GM12878 (cell line): ENCODE measurements at places on chromosomes 16 and 17. TPM values are rescaled to one million over a fixed set of nuclear protein-coding genes. Genes with fewer than 3 reads are reported as not detected.

SBK1 gene
- 0.26 and 0.29 TPM in 2 replicates for total RNA-seq

- H3K4me3 ChIP-seq = no peak overlapping the region
- H3K36me3 ChIP-seq = peaks cover 3% of the 10 kb centered on the region; the same call in 1 of the 2 replicates
- no peak overlapping the region for H3K27ac ChIP-seq
- DNase-seq = no peak
- H3K27me3 ChIP-seq = no peaks in the 10 kb centered on the region
Measured at GRCh38 chr17:27526604-27527002, 70.4 kb downstream of the KSR1 start.

DNA sequence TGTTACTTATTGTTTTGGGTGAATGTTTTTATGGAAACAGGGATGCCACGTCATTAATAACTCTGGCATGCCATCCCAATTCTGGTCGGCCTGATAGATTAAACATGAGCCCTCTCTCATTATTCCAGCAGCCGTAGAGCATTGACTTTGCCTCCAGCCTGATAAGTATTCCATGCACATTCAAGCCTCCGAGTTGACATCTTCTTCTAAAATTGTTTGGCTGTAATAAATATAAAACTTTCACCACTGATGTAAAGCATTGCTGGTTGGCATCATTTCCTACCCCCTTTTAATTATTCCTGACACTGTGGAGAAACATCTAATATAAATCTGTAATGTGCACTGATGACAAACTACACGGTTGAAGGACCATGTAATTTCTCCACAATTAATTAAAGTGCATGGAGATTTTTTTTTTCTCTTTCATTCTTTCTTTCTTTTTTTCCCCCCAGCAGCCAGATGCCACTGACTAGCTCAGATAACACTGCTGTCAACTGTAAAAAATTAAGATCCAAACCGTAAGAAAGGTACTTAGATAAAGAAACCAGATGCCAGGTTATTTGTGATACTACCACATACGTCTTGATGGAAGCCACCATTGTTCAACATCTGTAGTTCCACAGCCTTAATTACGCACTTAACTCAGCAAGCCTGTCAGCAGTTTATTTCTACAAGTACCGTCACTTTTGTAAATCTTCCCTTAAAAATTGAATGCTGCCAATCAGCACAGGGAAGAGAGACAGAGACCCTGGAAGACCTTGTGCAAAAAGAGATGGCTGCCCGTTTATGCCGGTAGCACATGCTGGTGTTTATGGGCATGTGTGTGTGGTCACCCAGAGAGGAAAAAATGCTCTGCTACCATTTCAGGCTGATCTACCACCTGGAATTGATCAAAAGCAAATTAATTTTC is 237.7 kb downstream of the IRX3 start:
- no peaks in the 10 kb centered on the region for H3K27me3 ChIP-seq
- H3K36me3 ChIP-seq = no peaks in the 10 kb centered on the region
- DNase-seq = no peak
- H3K4me3 ChIP-seq = no peak overlapping the region
- H3K27ac ChIP-seq = no peak overlapping the region

DNA sequence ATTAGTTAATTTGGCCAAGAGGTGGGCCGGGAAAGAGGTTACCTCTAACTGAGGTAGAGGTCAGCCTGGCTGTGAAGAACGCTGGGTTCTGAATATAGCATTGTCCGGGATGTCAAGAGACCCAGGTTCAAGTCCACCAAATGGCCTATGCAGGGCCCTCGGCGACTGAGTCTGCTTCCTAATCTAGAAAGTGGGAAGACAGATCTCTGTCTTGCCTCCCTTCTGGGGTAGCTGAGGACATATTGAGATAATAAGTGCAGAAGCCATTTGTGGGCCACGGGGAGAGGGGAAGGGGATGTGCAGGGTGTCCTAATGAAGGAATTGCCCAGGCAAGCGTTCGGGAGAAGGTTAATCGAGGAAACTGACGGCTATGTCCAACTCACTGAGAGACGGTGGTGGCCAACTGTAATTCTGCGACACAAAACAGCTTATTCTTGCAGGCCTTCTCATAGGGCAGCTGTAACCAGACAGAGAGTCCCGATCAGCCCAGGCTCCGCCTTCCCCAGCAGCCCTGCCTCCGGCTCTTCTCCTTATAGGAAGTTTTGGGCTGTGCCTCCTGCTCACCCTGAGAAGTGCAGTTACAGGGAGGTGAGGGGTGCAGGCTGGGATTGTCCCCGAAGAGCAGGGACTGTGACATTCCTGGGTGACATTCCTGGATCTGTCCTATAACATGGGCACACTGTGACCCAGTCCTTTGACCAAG is 15.9 kb downstream of the HASPIN start:
- no peaks in the 10 kb centered on the region for H3K36me3 ChIP-seq
- no peak for DNase-seq
- no peak overlapping the region for H3K27ac ChIP-seq
- H3K4me3 ChIP-seq = no peak overlapping the region

DNA sequence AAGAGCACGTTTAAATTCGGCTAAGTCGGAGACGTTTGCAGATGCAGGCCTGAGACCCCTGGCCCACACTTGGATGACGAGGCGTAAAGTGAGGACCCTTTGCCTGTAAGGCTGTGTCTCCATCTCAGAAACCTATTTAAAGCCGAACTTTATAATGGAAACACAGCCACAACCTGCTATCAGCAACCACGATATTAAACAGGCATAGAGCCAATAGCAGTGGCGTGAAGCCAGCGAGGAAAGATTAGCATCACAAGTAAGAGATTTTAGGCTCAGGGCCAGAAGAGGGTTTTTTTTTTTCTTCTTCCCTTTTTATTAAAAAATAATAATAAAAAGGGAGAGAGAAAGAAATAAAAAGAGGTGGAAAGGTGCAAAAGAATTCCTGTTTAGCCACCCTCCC is 111.3 kb upstream of the NOL11 start:
- H3K36me3 ChIP-seq = no peaks in the 10 kb centered on the region; the same call in 1 of the 2 replicates
- no peak overlapping the region for H3K4me3 ChIP-seq
- DNase-seq = no peak
- peaks cover 38% of the 10 kb centered on the region for H3K4me1 ChIP-seq
- no peak overlapping the region for H3K27ac ChIP-seq

DNA sequence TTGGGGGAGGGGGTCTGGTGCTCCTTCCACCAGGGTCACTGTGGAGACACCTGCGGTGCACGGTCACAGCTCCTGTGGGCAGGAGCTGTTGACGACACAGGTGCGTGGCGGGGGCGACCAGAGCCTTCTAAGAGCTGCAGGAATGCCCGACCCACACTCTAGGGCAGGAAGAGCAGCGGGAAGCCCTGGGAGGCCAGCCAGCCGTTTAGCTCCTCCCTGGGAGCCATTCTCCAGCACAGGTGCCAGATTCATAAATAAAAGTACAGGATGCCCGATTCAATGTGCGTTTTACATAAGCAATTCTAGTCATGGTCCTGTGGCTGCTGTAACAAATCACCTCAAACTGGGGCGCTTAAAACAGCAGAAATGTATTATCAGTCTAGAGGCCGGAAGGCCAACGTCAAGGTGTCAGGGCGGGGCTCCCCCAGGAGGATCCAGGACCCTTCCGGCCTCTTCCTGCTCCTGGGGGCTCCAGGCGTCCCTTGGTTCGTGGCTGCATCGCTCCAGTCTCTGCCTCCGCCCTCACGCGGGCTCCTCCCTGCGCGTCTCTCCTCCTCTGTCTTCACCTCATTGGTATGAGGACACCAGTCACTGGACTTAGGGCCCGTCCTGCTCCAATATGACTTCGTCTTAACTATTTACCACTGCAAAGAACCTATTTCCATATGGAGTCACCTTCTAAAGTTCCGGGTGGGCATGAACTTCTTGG is 155.4 kb downstream of the FOXL1 start:
- DNase-seq = no peak
- H3K27ac ChIP-seq = no peak overlapping the region
- H3K4me1 ChIP-seq = no peaks in the 10 kb centered on the region

- peak overlapping the region; percentile 79 for H3K27ac ChIP-seq
- peak overlapping the region; percentile 90 for H3K4me3 ChIP-seq
- DNase-seq = no peak
- H3K36me3 ChIP-seq = no peaks in the 10 kb centered on the region
- 0 out of 2 replicates have a peak, but pooled peaks cover 4% of the 10 kb centered on the region for H3K27me3 ChIP-seq
- H3K4me1 ChIP-seq = peaks cover 8% of the 10 kb centered on the region
Measured at GRCh38 chr17:68205251-68205807, 42.5 kb upstream of the AMZ2 start.

DNA sequence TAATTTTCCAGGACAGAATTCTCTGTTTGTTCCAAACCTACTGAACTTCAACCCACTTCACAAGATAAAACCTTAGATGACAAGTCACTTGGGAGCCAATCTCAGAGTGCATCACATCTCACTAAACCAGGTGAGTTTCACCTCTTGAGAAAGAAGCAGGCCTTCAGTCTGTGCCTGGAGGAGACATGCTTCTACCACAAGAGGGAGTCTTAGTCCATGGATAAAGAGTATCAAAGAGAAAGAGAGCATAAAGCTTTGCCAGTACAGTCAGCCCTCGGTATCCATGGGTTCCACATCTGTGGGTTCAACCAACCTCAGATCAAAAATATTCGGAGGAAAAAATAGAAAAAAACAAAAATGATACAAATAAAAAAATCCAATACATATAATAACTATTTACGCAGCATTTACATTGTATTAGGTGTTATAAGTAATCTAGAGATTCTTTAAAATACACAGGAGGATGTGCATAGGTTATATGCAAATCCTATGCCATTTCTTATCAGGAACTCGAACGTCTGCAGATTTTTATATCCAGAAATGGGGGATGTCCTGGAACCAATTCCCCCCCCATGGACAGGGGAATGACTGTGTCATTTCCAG is 37.7 kb downstream of the DUSP14 start:
- H3K27me3 ChIP-seq = no peaks in the 10 kb centered on the region
- H3K36me3 ChIP-seq = peaks cover 8% of the 10 kb centered on the region
- no peak overlapping the region for H3K4me3 ChIP-seq
- DNase-seq = no peak
- no peak overlapping the region for H3K27ac ChIP-seq

- H3K27me3 ChIP-seq = no peaks in the 10 kb centered on the region
- no peak for DNase-seq
- no peaks in the 10 kb centered on the region for H3K4me1 ChIP-seq
- no peak overlapping the region for H3K27ac ChIP-seq
- no peaks in the 10 kb centered on the region for H3K36me3 ChIP-seq
- H3K4me3 ChIP-seq = no peak overlapping the region
Measured at GRCh38 chr17:13513039-13513405, 88.7 kb downstream of the HS3ST3A1 start.

NDRG4 gene
- total RNA-seq = 1.9 and 2.5 TPM in 2 replicates

MYO15A gene
- 0.13 and 0.56 TPM in 2 replicates for total RNA-seq

ZNRF1 gene
- 24.2 and 25.9 TPM in 2 replicates for total RNA-seq

ERN1 gene
- 16.8 and 17.1 TPM in 2 replicates for total RNA-seq

- H3K36me3 ChIP-seq = no peaks in the 10 kb centered on the region
- no peaks in the 10 kb centered on the region for H3K4me1 ChIP-seq
- DNase-seq = no peak
- H3K27me3 ChIP-seq = no peaks in the 10 kb centered on the region
- H3K27ac ChIP-seq = no peak overlapping the region
Measured at GRCh38 chr16:19366391-19366790, 51.3 kb upstream of the TMC5 start.
